ENCODE measurements at places on chromosomes 2 and 18.

DNA sequence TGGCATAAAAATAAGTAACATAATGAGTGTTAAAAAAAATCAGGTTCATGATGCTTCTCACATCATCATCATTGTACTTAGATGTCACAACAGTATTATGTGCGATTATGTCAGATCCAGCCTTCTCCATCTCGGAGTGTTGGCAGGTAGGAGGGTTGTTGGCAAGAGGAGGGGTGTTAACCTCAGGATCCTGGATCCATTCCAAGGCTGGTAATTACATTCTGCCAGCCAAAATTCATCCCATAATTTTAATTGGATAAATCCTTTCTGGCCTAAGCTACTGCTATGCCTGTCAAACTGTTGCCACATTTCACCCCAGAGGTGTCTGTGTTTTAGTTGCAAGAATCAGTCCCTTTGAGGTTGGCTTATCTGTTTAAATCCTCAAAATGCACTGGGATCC lies 891 bp upstream of the FTCDNL1 start:
- DNase-seq, result no peak

DNA sequence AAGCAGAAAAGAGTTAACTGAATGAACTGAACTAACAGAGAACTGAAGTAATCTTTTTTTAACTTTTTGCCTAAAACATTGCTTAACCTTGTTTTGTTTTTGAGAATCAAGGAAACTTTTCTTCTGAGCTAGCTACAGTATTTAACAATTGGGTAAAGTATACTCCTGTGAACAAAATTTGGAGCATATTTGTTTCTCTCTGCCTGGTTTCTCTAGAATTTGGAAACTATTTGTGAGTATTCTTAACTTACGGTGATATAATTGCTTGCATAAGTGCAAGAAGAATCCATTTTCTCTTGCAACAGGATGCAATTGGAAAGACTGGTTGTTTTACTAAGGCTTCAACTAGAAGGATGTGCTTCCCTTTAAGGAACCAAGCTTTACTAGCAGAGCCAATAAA lies 65.9 kb upstream of the FAM98A start:
- DNase-seq, result no peak

GRCh38 chr2:199460101-199460671 lies 2.4 kb upstream of the SATB2 start:
- no peak for DNase-seq

- DNase-seq, result no peak
Measured at GRCh38 chr2:105102001-105102400, 64.1 kb downstream of the MRPS9 start.

GRCh38 chr2:144986691-144987090 lies 466.8 kb upstream of the ZEB2 start:
- no peak for DNase-seq
